ENCODE measurements at places on chromosomes 13 and 19.

DNA sequence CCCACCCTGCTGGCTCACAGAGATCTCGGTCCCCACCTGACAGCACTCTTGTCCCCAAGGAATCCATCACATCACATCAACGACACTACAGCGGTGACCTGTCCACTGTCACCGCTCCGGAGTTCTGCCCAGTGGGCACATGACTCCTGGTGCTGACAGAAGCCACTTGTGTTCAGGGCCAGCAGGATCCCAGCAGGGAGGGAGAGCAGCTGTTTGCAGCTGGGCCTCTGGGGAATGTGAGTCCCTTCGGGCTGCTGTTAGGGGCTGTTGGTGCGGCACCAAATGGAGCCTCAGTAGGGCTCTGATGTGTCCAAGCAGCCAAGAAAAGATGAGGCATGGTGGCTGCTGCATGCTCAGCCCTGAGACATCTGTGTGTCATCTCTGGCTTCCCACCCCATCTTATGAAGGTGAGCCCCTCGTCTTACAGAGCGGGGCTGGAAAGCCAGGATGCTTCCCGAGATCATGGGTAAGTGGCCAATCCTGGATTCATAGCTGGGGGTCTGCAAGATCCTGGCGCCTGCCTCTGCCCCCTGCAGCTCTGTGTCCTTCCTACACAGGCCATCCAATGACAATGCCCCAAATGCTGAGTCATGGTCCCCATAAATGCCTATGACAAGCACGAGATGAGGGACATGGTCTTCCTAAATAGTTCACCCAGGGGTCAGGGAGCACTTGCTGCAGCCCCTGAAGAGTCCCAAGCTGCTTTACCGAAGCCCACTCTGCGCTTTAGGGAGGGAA lies 56.0 kb downstream of the F2RL3 start:
- DNase-seq: no peak

GRCh38 chr13:24672141-24673132 lies 7.8 kb upstream of the ATP12A start:
- no peak for DNase-seq

DNA sequence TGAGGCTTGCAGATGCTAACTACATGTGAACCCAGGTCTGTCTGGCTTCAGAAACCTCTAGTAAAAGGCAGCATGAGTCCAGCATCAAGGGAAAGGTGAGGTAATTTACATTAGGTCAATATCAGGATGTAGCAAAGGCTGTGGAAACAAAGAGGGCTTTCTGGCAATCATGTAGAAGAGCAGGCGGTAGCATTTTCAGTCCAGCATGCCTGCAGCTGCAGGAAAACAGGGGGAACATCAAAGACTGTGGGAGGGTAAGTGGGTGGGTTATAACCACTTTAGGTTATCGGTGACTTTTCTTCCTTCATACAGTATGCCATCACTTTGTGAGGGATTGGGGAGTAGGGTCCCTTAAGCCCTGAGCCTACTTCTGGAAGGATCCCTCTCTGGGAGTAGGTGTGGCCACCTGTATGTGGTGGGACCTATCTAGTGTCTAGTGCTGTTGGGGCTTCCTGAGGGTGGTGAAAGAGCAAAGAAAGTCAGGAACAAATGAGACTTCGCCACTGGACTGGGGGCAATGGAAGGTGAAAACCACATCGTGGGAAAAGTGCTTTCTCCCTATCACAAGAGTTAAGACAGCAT lies 10.8 kb downstream of the SUGP2 start:
- DNase-seq: peak; percentile 72

DNA sequence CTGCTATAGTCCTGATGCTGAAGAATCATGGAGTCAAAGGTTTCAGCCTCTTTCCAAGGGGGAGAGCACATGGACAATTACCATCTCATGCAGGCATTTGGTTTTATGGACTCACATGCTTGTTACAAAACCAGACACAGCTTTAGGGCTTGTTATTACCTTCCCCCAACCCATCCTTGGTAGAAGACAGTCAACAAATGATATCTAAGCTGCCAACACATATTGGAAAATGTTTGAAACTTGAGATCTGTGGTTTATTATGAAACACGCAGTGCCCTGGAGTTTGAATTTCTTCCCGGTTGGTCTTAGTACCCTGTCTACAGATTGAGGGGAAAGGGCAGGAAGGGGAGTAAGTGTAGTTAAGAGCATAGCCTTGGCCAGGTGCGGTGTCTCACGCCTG lies 12.5 kb upstream of the CYP2A6 start:
- no peak for DNase-seq

- DNase-seq: no peak
Measured at GRCh38 chr19:46599716-46600373, 1.3 kb upstream of the CALM3 start.

Data from HepG2 (cell line).